ENCODE measurements at places on chromosomes 1 and 21.

DNA sequence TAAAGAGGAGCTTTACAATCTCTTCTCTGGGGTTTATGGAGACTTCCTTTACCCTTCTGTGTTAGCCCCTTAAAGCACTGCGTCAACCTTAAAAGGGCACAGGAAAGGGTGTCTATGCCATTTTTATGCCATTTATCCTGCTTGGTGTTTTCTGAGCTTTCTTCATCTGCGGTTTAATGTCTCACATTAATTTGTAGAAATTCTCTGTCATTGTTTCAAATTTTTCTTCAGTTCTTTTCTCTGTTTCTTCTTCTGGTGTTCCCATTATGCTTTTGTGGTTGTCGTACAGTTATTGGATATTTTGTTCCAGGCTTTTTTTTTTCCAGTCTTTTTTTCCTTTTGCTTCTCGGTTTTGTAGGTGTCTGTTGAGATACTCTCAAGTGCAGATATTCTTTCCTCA lies 107.9 kb downstream of the OSBPL9 start:
- no peak for DNase-seq
- H3K27ac ChIP-seq = no peak overlapping the region
- no peak overlapping the region for H3K4me3 ChIP-seq
- no peaks in the 10 kb centered on the region for H3K4me1 ChIP-seq

- no peaks in the 10 kb centered on the region for H3K27me3 ChIP-seq
- no peaks in the 10 kb centered on the region for H3K36me3 ChIP-seq
- no peak overlapping the region for H3K27ac ChIP-seq
- DNase-seq = peak; percentile 17
These were observed 673.3 kb downstream of the BRINP3 start for GRCh38 chr1:189804352-189804751.

GRCh38 chr1:6358757-6359201 lies 34.8 kb downstream of the ACOT7 start:
- DNase-seq = peak; percentile 34
- no peaks in the 10 kb centered on the region for H3K27me3 ChIP-seq
- H3K4me3 ChIP-seq = no peak overlapping the region

- no peaks in the 10 kb centered on the region for H3K27me3 ChIP-seq
- no peak overlapping the region for H3K27ac ChIP-seq
- no peak for DNase-seq
- peaks cover 11% of the 10 kb centered on the region for H3K4me1 ChIP-seq
- no peaks in the 10 kb centered on the region for H3K36me3 ChIP-seq
- H3K4me3 ChIP-seq = no peak overlapping the region
These were observed 3.1 kb upstream of the PARP1 start for GRCh38 chr1:226410958-226411357.

DNA sequence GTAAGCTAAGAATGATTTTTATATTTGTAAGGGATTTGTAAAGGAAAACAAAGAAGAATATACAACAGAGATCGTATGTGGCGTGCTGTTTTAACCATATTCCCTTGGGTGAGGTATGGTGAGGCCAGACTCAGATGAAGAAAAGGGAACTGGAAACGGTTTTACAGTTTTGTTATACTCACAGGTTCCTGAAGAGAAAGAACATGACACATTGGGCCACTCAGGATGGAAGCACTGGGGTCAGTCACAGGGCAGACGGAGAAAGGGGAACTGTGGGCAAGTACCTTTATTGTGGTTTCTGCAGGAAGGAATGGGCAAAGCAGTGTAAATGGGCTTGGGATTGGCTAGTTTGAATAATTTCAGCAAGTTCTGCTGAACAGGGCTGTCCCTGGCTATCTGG lies 177.4 kb downstream of the LBR start:
- H3K4me1 ChIP-seq = no peaks in the 10 kb centered on the region
- no peaks in the 10 kb centered on the region for H3K27me3 ChIP-seq
- H3K36me3 ChIP-seq = no peaks in the 10 kb centered on the region
- DNase-seq = no peak

DNA sequence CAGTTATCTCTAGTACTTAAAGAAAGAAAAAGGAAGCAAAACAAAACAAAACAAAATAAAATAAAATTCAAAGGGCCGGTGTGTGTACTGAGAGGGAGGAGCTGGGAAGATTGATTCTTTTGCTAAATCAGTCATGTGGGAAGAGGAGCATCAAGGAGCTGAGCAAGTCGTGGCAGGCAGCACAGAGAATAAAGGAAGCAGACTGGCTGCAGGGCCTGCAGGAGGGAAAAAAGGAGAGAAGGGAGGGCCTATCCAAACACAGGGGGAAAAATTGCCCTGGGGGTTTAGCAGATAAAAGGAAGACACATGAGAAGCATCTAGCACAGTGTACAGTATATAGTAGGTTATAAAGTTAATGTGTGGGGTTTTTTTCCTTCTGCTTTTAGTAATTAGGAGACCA lies 27.6 kb downstream of the AGO4 start:
- no peak overlapping the region for H3K4me3 ChIP-seq
- H3K27me3 ChIP-seq = no peaks in the 10 kb centered on the region
- H3K36me3 ChIP-seq = peaks cover 28% of the 10 kb centered on the region
- no peak overlapping the region for H3K27ac ChIP-seq
- no peaks in the 10 kb centered on the region for H3K4me1 ChIP-seq

- no peak overlapping the region for H3K27ac ChIP-seq
- no peaks in the 10 kb centered on the region for H3K4me1 ChIP-seq
- H3K27me3 ChIP-seq = no peaks in the 10 kb centered on the region
- no peak overlapping the region for H3K4me3 ChIP-seq
- DNase-seq = peak; percentile 12
- H3K36me3 ChIP-seq = no peaks in the 10 kb centered on the region
These were observed 161.5 kb downstream of the TBX15 start for GRCh38 chr1:118826669-118827068.

- H3K4me1 ChIP-seq = no peaks in the 10 kb centered on the region
- H3K36me3 ChIP-seq = no peaks in the 10 kb centered on the region
- no peak for DNase-seq
- H3K27ac ChIP-seq = no peak overlapping the region
These were observed 37.3 kb downstream of the NENF start for GRCh38 chr1:212470059-212470458.

GRCh38 chr1:95829556-95829955 lies 595.5 kb downstream of the RWDD3 start:
- H3K4me1 ChIP-seq = peaks cover 12% of the 10 kb centered on the region
- no peak for DNase-seq
- no peaks in the 10 kb centered on the region for H3K36me3 ChIP-seq
- no peak overlapping the region for H3K27ac ChIP-seq

- H3K27me3 ChIP-seq = no peaks in the 10 kb centered on the region
- H3K4me1 ChIP-seq = peaks cover 5% of the 10 kb centered on the region
- H3K27ac ChIP-seq = no peak overlapping the region
- no peaks in the 10 kb centered on the region for H3K36me3 ChIP-seq
- no peak for DNase-seq
These were observed 1.9 kb upstream of the MED18 start for GRCh38 chr1:28326984-28327383.

GRCh38 chr1:28163496-28164161 lies 12.9 kb downstream of the PTAFR start:
- no peak overlapping the region for H3K4me3 ChIP-seq
- no peaks in the 10 kb centered on the region for H3K27me3 ChIP-seq
- H3K27ac ChIP-seq = no peak overlapping the region

DNA sequence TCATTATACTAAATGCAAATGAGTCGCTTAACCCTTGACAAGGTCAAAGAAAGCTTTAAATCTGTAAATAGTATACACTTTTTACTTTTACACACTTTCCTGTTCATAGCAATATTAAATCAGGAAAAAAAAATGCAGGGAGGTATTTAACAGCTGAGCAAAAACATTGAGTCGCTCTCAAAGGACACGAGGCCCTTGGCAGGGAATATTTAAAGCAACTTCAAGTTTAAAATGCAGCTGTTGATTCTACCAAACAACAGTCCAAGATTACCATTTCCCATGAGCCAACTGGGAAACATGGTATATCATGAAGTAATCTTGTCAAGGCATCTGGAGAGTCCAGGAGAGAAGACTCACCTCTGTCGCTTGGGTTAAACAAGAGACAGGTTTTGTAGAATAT lies 62.7 kb downstream of the CAPN2 start:
- peaks cover 14% of the 10 kb centered on the region for H3K36me3 ChIP-seq
- no peaks in the 10 kb centered on the region for H3K27me3 ChIP-seq
- H3K4me3 ChIP-seq = no peak overlapping the region
- H3K4me1 ChIP-seq = peaks cover 13% of the 10 kb centered on the region

GRCh38 chr1:73593364-73593763 lies 604.6 kb downstream of the LRRIQ3 start:
- H3K4me3 ChIP-seq = no peak overlapping the region
- H3K4me1 ChIP-seq = no peaks in the 10 kb centered on the region
- DNase-seq = no peak
- H3K27ac ChIP-seq = no peak overlapping the region

- no peak overlapping the region for H3K27ac ChIP-seq
- peaks cover 6% of the 10 kb centered on the region for H3K36me3 ChIP-seq
- no peaks in the 10 kb centered on the region for H3K27me3 ChIP-seq
- no peak for DNase-seq
- H3K4me1 ChIP-seq = peaks cover 3% of the 10 kb centered on the region
- no peak overlapping the region for H3K4me3 ChIP-seq
These were observed 112.2 kb downstream of the USP25 start for GRCh38 chr21:15841856-15842564.

DNA sequence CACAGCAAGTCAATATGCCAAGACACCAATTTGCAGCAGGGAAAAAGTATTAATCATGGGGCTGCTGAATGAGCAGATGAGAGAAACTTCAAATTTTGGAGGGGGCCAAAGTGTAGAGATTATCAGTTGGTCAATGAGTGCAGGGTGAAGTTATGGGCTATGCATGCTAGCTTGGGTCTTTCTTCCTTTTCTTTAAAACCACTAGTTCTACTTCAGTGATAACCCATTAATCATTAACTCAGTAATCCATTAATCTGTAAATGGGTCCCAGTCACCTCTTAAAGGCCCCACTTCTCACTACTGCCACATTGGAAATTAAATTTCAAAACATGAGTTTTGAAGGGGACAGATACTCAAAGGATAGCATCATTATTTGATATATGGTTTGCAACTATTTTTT lies 688.6 kb upstream of the ADGRL4 start:
- peaks cover 11% of the 10 kb centered on the region for H3K4me1 ChIP-seq
- no peaks in the 10 kb centered on the region for H3K27me3 ChIP-seq
- H3K36me3 ChIP-seq = no peaks in the 10 kb centered on the region
- no peak overlapping the region for H3K4me3 ChIP-seq
- no peak for DNase-seq
- H3K27ac ChIP-seq = no peak overlapping the region

DNA sequence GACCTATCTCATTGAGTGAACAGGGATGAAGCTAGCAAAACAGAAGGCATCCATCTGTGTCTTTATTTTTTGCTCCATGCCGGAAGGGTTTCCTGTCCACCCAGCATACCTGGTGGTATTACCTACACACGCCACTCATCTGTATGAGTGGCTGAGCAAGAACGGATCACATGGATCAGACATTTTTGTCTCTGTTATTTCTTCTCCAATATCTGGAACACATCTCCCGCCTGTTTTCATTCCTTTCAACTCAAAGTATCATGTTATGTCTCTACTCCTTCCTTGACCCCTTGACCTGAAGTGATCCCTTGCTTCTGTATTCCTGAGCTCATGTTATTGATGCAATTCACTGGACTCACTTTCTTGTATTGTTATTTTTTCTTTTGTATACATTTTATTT lies 24.7 kb downstream of the ADAMTS1 start:
- DNase-seq = no peak
- no peak overlapping the region for H3K4me3 ChIP-seq
- H3K36me3 ChIP-seq = no peaks in the 10 kb centered on the region
- no peak overlapping the region for H3K27ac ChIP-seq
- H3K27me3 ChIP-seq = no peaks in the 10 kb centered on the region

GRCh38 chr1:92240034-92240433 lies 22.3 kb downstream of the C1orf146 start:
- DNase-seq = no peak
- H3K4me3 ChIP-seq = no peak overlapping the region
- H3K27me3 ChIP-seq = no peaks in the 10 kb centered on the region
- H3K36me3 ChIP-seq = no peaks in the 10 kb centered on the region
- H3K4me1 ChIP-seq = no peaks in the 10 kb centered on the region

DNA sequence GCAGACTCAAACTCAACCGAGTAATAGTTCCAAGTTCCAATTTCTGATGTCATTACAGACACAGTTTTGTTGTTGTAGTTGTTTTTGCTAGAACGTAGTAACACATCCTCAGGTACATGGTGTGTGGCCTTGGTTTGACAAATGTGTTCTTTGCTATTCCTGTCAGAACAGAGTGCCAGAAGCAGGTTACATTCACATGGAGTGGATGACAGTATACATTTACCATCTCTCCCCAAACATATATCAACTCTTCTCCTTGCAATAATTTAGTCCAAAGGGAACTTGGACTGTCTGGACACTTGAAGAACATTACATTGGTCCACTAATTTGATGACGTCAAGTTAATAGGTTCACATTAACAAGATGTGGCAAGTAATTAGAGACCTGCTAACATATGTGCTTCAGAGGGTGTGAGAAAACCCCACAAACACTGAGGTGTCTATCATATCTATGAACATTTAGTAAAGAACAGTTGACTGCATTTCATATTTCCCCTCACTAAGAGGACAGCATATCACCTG lies 44.6 kb upstream of the ZBTB18 start:
- H3K27me3 ChIP-seq = no peaks in the 10 kb centered on the region
- H3K36me3 ChIP-seq = no peaks in the 10 kb centered on the region
- H3K4me1 ChIP-seq = peaks cover 2% of the 10 kb centered on the region
- no peak overlapping the region for H3K4me3 ChIP-seq

DNA sequence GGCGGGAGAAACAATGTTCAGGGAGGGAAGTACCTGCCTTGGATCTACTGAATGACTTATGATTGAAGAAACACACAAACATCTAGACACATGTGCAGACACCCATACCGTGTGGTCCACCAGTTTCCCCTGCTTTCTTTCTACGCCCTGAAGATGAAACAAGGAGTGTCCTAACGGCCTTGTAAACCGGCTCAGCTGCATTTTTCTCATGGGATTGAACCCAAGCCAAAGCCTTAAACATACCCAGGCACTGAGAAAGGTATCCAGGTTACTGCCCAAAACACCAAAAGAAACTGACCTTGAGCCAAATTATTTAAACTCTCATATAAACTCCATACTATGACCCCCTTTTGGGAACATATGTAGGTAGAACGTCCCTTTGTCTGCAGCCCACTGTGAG lies 630.0 kb upstream of the RGS18 start:
- no peaks in the 10 kb centered on the region for H3K36me3 ChIP-seq
- H3K4me1 ChIP-seq = no peaks in the 10 kb centered on the region
- H3K4me3 ChIP-seq = no peak overlapping the region

- H3K36me3 ChIP-seq = no peaks in the 10 kb centered on the region
- no peak overlapping the region for H3K4me3 ChIP-seq
- H3K27me3 ChIP-seq = no peaks in the 10 kb centered on the region
- no peak overlapping the region for H3K27ac ChIP-seq
- H3K4me1 ChIP-seq = no peaks in the 10 kb centered on the region
These were observed 319.1 kb downstream of the GPATCH2 start for GRCh38 chr1:217311766-217312165.

DNA sequence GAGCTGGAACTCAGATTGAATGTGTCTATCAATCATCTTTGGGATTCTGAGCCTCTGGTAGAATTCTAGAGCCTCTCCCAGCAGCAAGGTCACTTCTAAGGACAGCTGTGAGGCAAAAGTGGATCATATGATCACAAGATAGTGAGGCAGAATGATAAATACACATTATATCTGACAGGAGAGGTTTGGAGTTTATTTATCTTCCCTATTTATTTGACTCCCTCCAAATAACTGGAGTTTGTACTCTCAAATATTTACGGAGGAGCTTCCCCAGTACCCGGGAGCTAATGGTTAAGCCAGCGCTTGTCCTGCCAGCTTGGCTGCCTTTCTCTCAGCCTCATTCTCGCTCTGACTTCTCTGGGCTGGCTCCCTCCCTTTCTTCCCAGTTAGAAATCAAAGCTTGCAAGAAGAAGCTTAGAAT lies 2.3 kb downstream of the HMGCS2 start:
- H3K27ac ChIP-seq = no peak overlapping the region
- no peak overlapping the region for H3K4me3 ChIP-seq
- H3K27me3 ChIP-seq = no peaks in the 10 kb centered on the region
- no peaks in the 10 kb centered on the region for H3K36me3 ChIP-seq
- DNase-seq = no peak
- H3K4me1 ChIP-seq = peaks cover 12% of the 10 kb centered on the region

Data from neural progenitor cell (in vitro differentiated cells).